ENCODE measurements at places on chromosomes 6 and 20.

DNA sequence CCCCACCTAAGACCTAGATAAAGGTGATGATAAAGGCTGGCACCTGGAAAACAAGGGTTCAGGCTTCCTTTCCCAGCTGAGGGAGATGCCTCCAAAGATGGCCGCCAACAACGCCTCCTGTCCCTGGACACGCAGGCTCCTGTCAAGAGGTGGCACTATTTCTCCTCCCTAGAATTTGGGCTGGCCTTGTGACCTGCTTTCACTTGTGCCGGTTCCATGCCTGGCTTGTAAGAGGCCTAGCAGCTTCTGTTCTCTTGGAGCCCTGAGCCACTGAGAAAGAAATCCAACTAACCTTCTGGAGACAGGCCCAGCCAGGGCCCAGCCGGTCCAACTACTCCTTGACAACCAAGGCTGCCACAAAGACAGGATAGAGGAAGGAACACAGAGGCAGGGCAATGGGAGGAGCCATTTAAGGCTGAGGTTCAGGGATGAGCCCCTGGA lies 60.2 kb upstream of the RALY start:
- peak; percentile 79 for DNase-seq

GRCh38 chr20:4813076-4813862 lies 91.6 kb downstream of the PRND start:
- no peak for DNase-seq

DNA sequence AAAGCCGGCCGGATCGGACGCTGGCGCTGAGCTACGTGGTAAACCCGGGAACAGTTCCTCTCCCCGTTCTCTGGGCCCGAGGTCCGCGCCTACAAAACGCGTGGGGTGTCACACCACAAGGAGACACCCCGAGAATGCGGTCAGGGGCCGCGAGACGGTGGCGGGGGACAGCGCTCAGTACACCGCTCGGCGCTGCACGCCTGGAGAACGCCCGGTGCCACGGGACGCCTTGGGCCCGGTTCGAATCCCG lies 670 bp downstream of the NCOA5 start:
- no peak for DNase-seq

DNA sequence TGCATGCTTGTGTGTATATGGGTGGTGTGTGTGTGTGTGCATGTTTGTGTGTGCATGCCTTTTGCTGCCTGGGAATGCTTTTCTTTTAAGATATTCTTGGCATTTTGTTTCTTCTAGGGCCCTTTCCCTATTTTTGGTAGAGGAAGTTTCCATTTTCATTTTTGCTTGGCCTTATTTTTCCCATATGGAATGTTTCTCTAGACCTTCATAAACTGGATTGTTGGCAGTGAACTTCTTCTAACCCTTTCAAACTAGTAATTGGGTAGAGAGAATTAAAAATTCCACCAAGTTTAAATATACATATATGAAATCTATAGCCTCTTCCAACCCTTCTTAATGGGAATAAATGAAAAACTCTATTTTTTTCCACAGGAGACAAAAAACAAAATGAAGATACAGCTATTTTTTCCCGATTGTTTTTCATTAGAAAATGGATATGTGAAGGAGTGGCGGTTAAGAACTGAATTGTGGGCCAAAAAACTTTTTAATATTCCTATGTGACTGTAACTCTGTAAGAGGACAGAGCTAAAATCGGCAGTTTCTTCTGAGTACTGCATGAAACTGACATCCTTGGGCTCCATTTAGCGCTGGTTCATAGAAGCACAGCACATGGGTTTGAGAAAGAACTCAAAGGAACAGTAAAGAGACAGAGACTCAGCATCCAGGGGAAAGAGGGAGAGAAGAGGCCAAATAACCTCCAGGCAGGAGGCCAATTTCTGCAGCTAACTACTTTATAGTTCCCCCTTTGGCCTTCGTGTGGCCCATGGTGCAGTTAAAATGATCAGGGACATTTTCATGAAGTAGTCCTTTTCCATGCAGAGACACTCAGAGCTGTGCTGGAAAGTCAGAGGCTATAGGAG lies 102.1 kb downstream of the TMEM170B start:
- DNase-seq = no peak

DNA sequence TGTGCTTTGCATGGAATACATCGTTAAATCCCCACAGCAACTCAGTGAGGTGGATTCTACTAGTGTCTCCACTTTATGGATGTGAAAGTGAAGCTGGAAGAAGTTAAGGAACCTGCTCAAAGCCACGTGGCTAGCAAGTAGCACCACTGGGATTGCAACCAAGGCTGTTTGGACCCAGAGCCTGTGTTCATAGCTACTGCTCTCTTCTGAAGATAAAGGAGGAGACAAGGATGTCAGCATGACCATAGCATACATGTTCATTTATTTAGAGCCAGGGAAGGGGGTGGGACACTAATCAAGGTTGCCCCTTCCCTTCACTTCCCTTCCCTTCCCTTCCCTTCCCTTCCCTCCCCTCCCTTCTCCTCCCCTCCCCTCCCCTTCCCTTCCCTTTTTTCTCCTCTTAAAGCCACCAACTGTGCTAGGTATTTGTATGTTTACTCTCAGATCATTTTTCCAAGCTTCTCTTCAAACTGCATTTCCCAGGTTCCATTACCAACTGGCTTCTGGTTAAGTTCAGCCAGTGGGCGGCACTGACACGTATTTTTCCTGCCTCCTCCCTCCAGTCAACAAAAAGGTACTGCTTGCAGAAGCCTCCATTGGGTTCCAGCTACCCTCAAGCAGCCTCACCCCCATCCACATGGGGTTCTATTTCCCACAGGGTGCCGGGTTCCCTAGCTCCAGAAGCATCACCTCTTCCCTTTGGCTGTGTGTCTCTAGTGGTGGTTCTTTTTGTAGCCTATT lies 134.9 kb downstream of the BCAS1 start:
- peak; percentile 28 for DNase-seq

DNA sequence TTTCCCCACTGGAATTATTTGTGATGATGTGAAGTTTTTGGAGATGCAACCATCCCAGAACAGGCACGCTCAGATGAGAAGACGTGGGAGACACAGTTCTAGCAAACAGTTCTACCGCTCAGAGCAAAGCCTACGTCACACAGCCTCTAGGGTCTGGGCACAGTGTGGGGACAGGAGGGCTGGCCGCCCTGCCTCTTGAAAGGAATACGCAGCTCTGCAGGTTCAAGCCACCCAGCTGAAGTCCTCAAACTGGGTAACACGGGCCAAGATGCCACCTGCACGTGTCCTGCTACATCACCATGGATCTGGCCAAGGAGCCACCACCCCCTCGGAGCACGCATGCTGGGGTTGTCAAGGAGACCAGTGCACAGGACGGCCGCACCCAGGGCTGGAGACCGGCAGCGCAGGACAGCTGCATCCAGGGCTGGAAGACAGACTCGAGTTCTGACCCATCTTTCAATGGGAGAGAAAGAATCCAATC lies 75.0 kb downstream of the NOL4L start:
- no peak for DNase-seq

- no peak for DNase-seq
These were observed 114.2 kb downstream of the MOXD1 start for GRCh38 chr6:132287101-132287500.

- no peak for DNase-seq
These were observed 11.0 kb upstream of the SLC35B3 start for GRCh38 chr6:8446391-8446790.

- DNase-seq = no peak
These were observed 117.7 kb downstream of the KIF13A start for GRCh38 chr6:17869753-17870050.

- DNase-seq = no peak
These were observed 160.4 kb downstream of the RALGAPA2 start for GRCh38 chr20:20552076-20552475.

DNA sequence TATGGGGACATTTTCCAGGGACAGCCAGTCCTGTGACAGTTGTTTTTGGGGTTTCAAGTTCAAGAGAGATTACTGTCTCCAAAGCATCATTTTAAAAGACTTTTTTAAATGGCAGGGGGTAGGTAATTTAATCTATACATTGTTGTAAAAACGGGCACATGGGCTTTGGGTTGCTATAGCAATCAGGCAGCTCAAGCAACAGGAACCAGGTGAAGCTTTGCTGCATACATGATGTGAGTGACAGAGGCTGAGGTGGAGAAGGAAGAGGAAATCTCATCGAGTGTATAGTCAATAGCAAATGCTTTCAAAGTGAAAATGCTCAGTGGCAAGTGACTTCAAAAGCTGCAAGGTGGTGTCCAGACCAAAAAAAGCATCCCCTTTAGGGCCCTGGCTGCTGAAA lies 277.4 kb upstream of the JAG1 start:
- no peak for DNase-seq

DNA sequence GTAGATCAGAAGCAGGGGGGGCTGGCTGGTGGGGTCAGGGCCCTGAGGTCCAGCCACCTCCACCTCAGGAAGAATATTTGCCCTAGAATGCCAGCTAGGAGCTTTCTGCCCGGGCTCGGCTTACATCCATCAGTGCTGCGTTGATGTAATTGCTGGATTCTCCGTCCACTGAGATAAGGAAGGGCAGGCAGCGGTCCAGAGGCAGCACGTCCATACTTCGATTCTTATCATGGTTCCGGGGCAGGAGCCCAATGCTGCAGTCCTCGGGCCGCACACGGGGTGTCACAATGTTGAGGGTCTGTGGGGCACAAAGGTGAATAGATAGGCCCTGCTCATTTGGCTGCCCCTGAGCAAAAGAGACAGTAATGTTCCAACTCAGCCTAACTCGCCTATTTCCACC lies 483.8 kb upstream of the CHD6 start:
- DNase-seq = no peak

- DNase-seq = no peak
These were observed 43.9 kb downstream of the CDH4 start for GRCh38 chr20:61295682-61296628.

DNA sequence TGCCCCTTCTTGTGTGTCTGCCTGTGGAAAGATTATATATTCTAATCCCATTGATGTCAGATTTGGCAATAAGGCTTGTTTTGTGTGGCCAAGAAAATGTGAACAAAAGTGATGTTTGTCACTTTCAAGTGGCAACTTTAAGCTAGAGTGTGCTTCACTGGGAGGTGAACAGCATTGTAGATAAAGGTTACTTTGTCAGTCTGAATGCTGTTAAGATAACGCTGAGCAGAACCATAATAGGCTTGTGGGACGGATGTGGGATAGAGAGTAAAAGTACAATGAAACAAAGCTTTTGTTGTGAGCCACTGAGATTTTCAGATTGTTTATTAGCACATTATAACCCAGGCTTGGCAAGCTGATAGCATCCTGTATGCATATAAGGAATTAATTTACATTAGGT lies 303.8 kb upstream of the MAN1A1 start:
- no peak for DNase-seq

GRCh38 chr6:47759364-47759763 lies 22.5 kb upstream of the OPN5 start:
- no peak for DNase-seq

DNA sequence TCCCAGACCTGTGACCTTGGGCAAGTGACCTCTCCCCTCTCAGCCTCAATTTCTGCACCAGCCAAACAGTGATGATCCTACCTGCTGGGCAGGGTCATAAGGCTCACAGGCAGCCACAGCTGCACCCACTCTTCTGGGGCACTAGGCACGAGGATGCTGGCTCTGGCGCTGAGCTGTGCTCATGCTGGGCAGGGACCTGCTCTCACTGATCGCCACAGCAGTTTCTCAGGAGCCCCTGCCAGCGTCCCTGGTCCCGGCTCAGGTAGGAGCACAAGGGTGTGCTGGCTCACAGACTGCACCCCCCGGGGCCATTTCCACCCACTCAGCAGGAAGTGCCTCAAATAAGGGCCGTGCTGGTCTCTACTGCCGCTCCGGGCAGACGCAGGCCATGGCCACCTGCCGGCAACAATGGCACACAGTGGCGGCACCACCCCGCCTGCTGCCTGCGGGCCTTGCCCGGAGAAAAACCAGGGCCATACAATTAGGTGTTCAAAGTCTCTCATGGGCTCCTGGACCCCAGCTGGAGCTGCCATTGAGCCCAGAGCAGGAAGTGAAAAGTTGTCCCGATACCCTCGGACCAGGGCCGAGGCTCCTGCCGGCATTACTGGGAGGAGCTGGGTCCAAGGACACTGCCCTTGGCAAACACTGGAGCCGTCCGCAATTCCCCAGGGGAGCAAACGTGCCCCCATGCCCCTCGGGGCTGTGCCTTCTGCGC lies 4.6 kb upstream of the CABLES2 start:
- DNase-seq = no peak

DNA sequence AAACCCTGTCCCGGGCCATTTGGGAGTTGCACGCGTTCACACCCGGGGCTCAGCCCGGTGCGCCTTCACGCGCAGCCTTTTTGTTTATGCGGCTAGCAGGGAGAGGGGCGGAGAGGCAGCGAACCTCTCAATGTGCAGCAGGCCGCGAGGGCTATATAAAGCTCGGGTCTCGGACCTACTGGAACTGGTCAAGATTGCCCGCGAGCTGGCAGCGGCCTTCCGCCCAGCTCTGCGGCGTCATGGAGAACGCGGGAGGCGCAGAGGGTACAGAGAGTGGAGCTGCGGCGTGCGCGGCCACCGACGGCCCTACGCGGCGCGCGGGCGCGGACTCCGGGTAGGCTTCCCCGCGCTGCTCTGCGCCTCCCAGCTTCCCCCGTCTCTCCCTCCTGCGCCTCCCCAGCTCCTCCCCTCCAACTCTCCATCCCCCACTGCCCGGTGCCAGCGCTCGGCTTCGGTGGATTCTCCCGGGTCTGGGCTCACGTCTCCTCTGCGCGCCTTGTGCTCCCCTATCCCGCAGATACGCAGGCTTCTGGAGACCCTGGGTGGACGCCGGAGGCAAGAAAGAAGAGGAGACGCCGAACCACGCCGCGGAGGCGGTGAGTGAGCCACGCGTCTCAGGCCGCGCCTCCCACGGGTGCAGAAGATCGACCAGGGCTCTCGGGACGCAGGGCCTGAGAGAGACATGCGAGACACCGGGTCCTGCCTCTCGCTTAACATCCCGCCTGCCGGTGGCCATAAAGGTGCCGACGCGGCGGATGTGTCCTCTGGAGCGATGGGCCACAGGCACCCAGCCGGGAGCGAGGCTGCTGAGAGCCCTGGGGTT lies at the start of gene RIPPLY2:
Gene RIPPLY2 (plus strand): TSS at position 183 of the 823 bp plus-strand sequence. CDS start 57 bp downstream, at position 240.
- no peak for DNase-seq

DNA sequence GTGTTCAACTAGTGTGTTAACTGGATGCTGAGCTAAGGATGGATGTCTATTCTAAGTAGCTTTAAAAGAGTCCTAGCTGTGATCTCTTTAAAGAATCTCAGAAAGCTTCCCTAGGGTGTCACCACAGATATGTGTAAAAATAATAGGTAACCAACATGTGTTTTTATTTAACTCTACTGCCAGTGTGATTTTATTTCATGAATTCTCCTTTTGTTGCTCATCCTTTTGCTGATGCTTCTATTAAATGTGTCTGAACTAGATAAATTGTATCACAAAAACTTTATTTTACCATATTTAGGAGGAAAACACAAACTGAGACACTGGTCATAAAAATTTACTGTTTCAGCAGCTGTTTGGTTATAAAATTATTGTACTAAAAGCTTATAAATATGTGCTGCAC lies 809.4 kb upstream of the CITED2 start:
- DNase-seq = no peak

- no peak for DNase-seq
These were observed 49.1 kb downstream of the DAAM2 start for GRCh38 chr6:39841291-39841690.

- no peak for DNase-seq
These were observed 263.1 kb upstream of the ZFP64 start for GRCh38 chr20:52454660-52455059.

- DNase-seq = no peak
These were observed 17.0 kb downstream of the GSS start for GRCh38 chr20:34938466-34939163.

All from coronary artery (tissue), 2 donors.